ENCODE measurements at places on chromosomes 1 and 21. TPM values are rescaled to one million over a fixed set of nuclear protein-coding genes. Genes with fewer than 3 reads are reported as not detected.

GSTM5 gene
- total RNA-seq: not detected

CSF3R gene
- not detected for total RNA-seq

KCNK1 gene
- total RNA-seq: not detected

LCE4A gene
- total RNA-seq: not detected

CLDN17 gene
- total RNA-seq: not detected

GRCh38 chr1:58824753-58825389 lies 41.0 kb upstream of the JUN start:
- no peak for DNase-seq
- no peak overlapping the region for H3K4me3 ChIP-seq
- peaks cover 3% of the 10 kb centered on the region for H3K27me3 ChIP-seq

GRCh38 chr1:26125382-26125781 lies 13.8 kb downstream of the PDIK1L start:
- H3K4me3 ChIP-seq: peak overlapping the region; percentile 76
- H3K27me3 ChIP-seq: no peaks in the 10 kb centered on the region
- peaks cover 36% of the 10 kb centered on the region for H3K36me3 ChIP-seq
- DNase-seq: no peak

- no peak for DNase-seq
- H3K36me3 ChIP-seq: no peaks in the 10 kb centered on the region
- H3K4me1 ChIP-seq: no peaks in the 10 kb centered on the region
- H3K4me3 ChIP-seq: no peak overlapping the region
- peaks cover 8% of the 10 kb centered on the region for H3K27me3 ChIP-seq
Observed at GRCh38 chr1:175399795-175400194, 207.2 kb upstream of the KIAA0040 start.

DNA sequence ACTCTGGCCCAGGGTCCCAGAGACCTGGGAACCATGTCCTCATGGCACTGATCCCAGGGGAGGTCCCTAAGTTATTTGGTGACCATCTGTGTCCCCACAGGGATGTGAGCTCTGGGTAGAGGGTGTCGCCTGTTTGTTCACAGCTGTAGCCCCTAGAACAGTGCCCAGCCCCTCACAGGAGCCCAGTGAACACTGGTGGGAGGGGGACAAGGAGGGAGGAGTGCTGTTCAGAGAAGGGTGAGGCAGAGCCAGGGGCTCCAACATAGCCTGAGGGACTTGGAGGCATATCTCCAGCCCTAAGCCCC lies 450.4 kb downstream of the MATN1 start:
- H3K4me3 ChIP-seq: no peak overlapping the region
- no peaks in the 10 kb centered on the region for H3K27me3 ChIP-seq
- no peak overlapping the region for H3K27ac ChIP-seq
- H3K4me1 ChIP-seq: no peaks in the 10 kb centered on the region
- DNase-seq: no peak

DNA sequence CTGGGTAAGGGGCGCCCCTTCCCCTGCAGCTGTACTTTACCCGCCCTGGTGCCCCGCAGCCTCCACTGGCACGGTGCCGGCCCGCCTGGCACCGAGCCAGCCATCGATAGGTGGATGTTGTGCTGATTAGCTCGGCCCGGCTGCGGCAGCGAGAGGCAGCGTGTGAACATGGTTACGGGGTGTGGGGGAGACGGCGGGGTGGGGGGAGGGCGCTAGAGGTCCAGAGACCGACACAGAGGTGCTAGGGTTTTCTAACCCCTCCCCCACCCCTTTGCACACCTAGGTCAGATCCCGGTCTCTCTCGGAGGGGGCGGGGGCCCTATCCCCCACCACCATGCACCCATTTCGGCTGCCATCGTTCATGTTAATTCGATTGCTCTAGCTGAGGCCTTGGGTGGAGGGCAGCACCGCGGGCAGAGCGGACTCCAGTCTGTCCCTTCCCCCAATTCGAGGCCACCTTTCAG lies 6.7 kb downstream of the EFNA4 start:
- peaks cover 7% of the 10 kb centered on the region for H3K27me3 ChIP-seq
- peaks cover 13% of the 10 kb centered on the region for H3K36me3 ChIP-seq
- no peak overlapping the region for H3K27ac ChIP-seq
- H3K4me1 ChIP-seq: peaks cover 54% of the 10 kb centered on the region
- no peak for DNase-seq

DNA sequence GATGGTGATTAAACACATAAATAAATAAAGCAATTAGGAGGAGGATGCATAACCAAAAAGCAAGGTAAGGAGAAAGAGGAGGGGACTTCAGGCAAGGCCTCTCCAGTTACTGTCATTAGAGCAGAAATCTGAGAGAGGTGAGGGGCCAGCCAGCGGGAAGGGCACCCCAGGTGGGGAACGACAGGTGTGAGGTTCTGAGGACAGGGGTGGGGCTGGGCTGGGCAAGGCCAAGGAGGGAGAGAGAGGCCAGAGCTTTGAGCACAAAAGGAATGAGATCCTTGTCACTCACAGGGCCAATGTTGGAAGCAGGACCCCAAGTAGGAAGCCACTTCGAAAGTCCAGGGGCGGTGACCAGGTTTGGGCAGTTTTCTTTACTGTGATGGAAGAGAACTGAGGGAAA lies 182.2 kb upstream of the RAB4A start:
- H3K27me3 ChIP-seq: peaks cover 15% of the 10 kb centered on the region
- no peak for DNase-seq
- H3K4me3 ChIP-seq: no peak overlapping the region
- H3K36me3 ChIP-seq: no peaks in the 10 kb centered on the region
- H3K27ac ChIP-seq: no peak overlapping the region

DNA sequence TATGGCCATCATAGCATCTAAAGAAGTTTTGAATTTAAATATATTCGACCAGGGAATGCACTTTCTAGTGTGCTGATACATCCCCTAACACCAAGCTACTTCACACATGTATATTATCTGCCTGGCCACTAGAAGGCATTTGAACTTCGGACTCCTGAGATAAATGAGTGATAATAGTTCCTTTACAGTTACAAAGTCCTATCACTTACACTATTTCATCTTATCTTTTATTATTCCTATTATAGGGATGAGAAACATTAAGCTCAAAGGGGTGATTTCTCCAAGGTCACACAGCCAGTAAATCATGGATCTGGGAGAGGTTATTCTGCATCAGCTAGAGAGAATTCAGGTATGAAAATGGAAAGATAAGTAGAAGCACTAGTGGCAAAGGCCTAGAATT lies 40.3 kb downstream of the GPATCH2 start:
- no peak overlapping the region for H3K4me3 ChIP-seq
- no peak overlapping the region for H3K27ac ChIP-seq
- no peaks in the 10 kb centered on the region for H3K4me1 ChIP-seq
- DNase-seq: no peak
- H3K27me3 ChIP-seq: no peaks in the 10 kb centered on the region

GRCh38 chr21:31777857-31778256 lies 45.9 kb upstream of the SCAF4 start:
- H3K36me3 ChIP-seq: no peaks in the 10 kb centered on the region
- H3K27ac ChIP-seq: no peak overlapping the region
- DNase-seq: no peak
- peaks cover 3% of the 10 kb centered on the region for H3K27me3 ChIP-seq
- H3K4me3 ChIP-seq: no peak overlapping the region

DNA sequence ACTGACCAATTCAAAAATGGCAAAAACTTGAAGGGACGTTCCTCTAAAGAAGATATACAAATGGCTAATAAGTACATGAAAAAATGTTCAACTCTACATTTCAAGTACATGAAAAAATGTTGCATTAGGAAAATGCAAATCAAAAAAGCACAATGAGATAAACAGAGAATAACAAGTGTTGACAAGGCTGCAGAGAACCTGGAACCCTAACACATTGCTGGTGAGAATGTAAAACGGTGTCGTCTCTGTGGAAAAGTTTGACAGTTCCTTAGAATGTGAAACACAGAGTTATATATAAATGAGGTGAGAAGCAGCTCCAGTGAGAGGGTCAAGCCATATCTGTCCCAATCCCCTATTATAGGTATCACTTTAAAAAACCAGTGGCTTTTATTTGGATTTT lies 44.6 kb upstream of the RBM34 start:
- peaks cover 14% of the 10 kb centered on the region for H3K36me3 ChIP-seq
- no peaks in the 10 kb centered on the region for H3K27me3 ChIP-seq
- no peak overlapping the region for H3K27ac ChIP-seq
- no peak for DNase-seq

GRCh38 chr1:79322511-79323027 lies 316.0 kb upstream of the ADGRL4 start:
- H3K36me3 ChIP-seq: no peaks in the 10 kb centered on the region
- H3K4me3 ChIP-seq: no peak overlapping the region
- no peaks in the 10 kb centered on the region for H3K4me1 ChIP-seq
- no peak for DNase-seq

- DNase-seq: no peak
- no peak overlapping the region for H3K27ac ChIP-seq
- no peaks in the 10 kb centered on the region for H3K36me3 ChIP-seq
- H3K4me3 ChIP-seq: no peak overlapping the region
Observed at GRCh38 chr1:104795931-104796330, 1046.2 kb downstream of the AMY1C start.

- no peak for DNase-seq
- no peak overlapping the region for H3K27ac ChIP-seq
- H3K4me1 ChIP-seq: peaks cover 32% of the 10 kb centered on the region
- H3K36me3 ChIP-seq: peaks cover 66% of the 10 kb centered on the region
- H3K27me3 ChIP-seq: no peaks in the 10 kb centered on the region
Observed at GRCh38 chr1:44747878-44748277, 8.2 kb downstream of the KIF2C start.

DNA sequence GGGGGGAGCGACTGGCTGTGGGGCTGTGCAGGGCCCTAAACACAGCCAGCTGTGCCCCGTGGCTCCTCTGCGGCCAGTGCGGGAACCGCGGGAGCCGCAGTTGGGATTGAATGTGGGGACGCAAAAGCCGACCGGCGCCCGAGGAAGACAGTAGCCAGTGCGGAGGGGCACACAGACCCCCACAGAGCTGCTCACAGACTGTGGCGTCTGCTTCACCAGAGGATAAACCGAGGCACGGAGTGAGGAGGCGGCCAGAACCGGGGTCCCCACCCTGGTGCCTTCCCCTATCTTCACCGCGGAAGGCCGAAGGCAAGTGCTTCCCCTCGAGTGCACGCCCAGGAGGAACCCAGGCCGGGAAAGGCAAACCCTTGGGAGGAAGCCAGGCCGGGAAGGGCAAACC lies 8.7 kb upstream of the TMEM52 start:
- DNase-seq: no peak
- no peak overlapping the region for H3K27ac ChIP-seq
- no peaks in the 10 kb centered on the region for H3K36me3 ChIP-seq

DNA sequence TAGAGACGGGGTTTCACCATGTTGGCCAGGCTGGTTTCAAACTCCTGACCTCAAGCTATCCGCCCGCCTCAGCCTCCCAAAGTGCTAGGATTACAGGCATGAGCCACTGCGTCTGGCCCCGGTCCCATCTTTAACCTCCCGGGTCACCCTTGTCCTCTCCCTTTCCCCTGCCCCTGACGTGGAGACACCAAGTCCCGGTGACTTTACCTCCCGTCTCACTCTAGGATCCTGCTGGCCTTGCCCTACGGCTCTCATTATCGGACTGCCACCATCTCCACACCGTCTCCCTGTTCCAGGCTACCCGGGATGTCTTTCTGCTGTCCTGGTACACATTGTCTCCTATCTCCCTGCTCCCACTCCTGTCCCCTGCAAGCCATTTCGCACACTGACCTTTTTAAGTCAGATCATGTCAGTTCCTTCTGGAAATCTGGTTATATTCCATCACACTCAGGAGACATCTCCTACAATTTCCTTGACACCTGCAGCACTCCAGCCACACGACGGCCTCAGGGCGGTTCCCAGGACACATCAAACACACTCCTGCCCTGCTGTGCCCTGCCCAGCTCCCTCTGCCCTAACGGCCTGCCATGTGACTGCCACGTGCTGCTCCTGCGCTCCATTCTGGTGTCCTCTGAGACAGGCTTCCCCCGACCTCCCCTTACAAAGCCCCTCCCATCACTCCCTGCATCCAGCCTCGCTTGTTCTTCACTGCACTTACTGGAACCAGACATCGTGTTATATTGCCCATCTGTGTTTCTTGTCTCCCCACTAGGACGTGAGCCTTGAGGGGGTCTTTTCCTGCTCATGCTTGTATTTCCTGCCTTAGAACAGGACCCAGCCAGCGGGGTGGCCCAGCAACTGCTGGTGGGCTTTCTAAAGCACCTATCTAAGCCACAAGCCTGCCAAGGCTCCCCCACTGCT lies 32.7 kb downstream of the TTC39A start:
- no peaks in the 10 kb centered on the region for H3K27me3 ChIP-seq
- H3K36me3 ChIP-seq: no peaks in the 10 kb centered on the region

DNA sequence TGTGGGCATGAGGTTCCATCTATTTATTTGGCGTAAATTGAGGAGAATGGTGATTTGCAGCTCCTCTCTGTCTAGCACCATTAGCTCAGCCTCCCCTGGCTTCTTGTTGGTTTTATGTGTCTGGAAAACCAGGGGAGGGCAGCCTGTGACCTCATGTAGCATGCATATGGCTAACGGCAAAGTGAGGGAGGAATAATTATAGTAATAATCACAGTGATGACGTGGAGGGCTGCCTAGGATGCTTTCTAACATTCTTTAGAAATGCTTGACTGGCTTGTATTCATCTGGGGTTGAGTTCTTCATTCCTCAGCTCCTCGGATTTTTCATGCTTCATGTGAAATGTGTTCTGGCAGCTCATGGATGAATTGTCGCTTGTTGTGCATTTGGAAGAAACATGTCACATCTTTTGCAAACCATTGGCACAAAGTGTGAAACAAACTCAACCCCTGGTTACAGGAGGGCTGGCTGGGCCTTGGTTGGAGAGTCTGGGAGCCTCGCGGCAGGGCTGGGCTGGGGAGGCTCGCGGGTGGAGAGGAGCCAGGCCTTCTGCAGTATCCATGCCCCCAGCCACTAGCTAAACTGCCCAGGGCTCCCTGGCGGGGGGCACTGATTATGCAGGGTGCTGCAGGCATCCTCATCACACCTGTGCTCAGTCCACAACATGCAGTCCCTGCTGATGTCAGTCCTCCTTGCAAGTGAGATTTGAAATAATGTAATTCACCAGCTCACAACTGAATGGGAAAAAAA lies 149.6 kb downstream of the DISC1 start:
- no peaks in the 10 kb centered on the region for H3K27me3 ChIP-seq
- no peak overlapping the region for H3K4me3 ChIP-seq
- peaks cover under 1% of the 10 kb centered on the region for H3K36me3 ChIP-seq
- no peaks in the 10 kb centered on the region for H3K4me1 ChIP-seq
- no peak for DNase-seq

DNA sequence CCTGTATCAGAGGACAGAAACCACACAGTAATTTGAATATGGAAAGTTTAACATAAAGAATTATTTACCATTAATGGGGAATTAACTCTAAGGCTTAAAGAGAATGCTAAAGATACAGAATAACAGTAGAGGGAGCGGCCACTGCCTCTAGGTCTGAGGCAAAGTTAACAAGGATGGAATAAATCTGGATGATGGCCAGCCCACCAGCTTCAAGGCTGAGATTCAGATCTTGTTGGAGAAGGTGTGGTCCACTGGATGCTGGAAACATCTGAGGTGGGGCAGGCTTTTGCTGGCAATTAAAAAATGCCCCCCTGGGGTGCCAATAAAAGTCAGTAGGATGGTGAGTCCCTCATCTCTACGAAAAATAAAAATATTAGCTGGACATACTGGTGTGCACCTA lies 29.4 kb downstream of the ZMYM4 start:
- no peak for DNase-seq
- no peak overlapping the region for H3K4me3 ChIP-seq
- H3K27ac ChIP-seq: no peak overlapping the region
- no peaks in the 10 kb centered on the region for H3K27me3 ChIP-seq
- peaks cover 4% of the 10 kb centered on the region for H3K4me1 ChIP-seq
- peaks cover 3% of the 10 kb centered on the region for H3K36me3 ChIP-seq

All from activated CD8-positive, alpha-beta T cell treated with anti-CD3 and anti-CD28 coated beads, Interleukin-2, amount 10 ng/mL, durations not matched to agents 7 days and 5 days (primary cell).